Effector CD8-positive, alpha-beta T cell (primary cell): ENCODE measurements at places on chromosomes 3 and 15.

DNA sequence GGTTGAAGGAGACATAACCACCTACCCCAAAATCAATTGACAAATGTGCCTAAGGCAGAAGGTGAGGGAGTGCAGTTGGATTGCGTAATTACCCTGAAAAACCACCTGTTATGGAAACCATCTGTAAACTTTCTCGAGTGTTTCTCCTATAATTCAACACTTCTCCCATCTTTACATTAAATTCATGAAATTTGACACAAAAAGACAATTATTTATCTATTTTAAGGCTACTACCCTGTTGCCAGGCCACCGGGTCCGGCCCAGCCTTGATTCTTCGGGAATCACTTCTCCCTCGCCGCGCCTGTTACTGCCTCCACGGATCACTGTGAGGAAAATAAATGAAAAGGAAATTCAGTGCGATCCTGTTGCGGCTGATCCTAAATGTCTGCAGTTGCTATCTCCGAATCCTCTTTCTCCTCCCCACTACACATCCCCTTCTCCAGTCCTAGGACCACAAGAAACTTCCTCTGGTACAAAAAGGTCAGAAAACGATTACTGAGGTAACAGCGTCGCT lies 646 bp downstream of the IQCB1 start:
- DNase-seq: no peak

- DNase-seq: no peak
These were observed 107.4 kb downstream of the ADAMTS17 start for GRCh38 chr15:100234158-100235029.

- no peak for DNase-seq
These were observed 284.5 kb downstream of the ZNF385D start for GRCh38 chr3:21466476-21466875.

- DNase-seq: no peak
These were observed 245.5 kb upstream of the MANF start for GRCh38 chr3:51139616-51140015.

- DNase-seq: no peak
These were observed 232.9 kb downstream of the MEIS2 start for GRCh38 chr15:36867436-36867835.

GRCh38 chr15:39040861-39041260 lies 476.2 kb upstream of the RASGRP1 start:
- DNase-seq: no peak
